ENCODE measurements at places on chromosomes 12 and 14.

DNA sequence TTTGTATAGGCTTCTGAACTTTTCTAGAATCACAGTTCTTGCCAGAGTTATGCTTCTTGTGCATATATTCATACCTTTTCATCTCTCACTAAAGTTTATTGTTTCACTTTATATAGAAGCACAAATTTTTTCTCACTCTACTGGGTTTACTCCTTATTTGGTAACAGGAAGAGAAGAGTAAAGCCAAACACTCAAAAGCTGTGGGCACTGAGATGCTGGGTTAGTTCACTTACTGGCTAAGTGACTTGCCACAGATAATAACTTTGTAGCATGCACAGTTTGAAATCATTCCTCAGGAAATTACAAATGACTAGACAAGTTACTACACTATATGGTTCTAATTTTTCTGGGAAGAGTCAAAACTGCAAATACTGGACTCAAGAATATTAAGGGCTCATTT, 7.8 kb downstream of the HIGD1C start:
- no peak for DNase-seq

- DNase-seq, result no peak
These were observed 339.6 kb upstream of the TBX3 start for GRCh38 chr12:115023279-115024265.

DNA sequence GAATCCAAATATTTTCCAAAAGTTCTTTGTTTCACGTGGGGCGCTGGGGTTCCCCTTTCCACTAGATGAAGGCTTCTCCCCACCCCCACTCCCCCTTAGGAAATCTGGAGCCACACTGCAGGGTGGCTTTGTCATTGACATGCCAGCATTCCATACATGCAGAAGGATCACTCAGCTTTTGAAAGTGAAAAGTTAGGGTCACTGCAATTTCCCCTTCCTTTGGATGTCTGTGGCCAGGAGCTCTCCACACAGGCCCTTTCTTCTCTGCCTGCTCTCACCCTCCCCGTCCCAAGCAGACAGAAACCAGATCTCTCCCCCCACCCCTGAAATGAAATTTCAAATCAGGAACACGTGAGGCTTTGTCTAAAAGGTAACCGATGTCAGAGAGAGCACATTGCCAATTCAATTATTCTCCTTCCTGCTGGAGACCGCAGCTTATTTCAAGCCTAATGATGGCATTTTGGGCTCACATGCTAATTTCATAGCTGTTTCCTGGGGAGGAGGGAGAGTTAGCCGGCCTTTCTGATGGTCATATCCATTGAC, 153.9 kb upstream of the RFLNA start:
- no peak for DNase-seq

GRCh38 chr14:34741840-34742239, 27.4 kb upstream of the CFL2 start:
- DNase-seq, result no peak

DNA sequence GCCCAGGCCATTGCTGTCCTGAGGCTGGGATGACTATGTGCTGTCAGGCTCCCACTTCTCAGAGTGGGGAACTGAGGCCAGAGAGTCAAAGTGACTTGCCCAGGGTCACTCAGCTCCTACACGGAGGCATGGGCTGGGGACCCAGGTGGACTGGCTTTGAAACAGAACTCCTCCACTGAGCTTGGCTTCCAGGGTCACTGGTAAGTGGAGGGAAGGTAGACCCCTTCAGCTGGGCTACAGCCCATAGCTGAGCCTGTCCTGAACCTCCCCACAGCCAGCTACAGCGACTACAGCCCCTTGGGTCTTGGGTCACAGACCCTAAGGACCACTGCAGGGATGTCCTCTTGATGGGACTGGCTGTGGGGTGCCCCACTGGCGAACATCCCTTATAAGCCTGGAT, 40.3 kb upstream of the TRAF3 start:
- no peak for DNase-seq

- no peak for DNase-seq
These were observed at the start of gene RDH16 for GRCh38 chr12:56957229-56958052. RDH16 (minus strand) TSS chr12:56957608; CDS start chr12:56957462, 146 bp downstream.

DNA sequence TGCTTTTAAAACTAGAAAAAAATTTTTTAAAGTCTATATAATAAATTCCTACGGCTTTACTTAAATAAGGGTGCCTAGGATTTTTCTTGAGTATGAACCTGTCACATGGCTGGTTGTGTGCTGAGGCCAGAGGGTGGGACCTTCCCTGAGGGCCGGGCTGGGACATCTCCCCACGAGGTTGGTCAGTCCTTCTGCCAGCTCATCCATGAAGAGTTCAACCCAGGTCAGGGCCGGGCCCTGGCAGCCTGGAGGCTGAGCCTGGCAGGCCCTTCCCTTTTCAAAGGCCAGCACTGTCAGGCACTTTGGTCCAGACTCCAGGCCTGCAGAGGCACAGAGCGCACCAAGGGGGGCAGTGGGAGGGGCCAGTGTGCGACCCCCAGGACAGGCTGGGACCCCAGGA, 31.7 kb downstream of the TNFAIP2 start:
- DNase-seq, result peak; percentile 77

DNA sequence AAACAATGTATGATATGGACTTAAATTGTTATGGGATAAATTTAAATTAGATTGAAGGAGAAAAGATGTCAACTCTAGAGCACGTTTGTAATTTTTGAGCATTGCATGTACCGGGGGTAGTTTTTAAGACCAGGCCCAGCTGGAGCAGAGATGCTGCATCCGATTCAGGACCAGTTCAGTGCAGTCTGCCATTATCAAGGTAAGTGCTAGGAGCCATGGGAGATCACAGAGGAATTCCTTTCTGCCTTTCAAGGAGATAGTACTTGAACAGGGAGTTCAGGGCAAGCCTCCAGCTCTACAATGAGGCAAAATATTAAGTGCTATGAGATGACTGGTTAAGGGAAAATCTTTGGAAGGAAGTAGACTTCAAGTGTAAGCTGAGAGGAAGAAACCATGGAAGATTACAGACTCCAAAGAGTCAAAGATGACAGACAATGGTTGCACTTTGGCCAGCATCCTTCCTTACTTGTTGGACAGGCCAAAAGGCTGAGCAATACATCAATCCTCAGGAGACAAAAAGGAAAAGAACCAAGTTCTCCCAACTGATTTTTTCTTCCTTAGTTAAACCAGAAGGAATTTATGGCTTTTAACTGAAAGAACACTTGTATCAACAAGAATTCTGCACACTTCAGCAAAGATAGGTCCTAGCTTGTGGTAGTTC, 113.2 kb upstream of the HIF1A start:
- DNase-seq, result no peak

- peak; percentile 67 for DNase-seq
These were observed 167.2 kb upstream of the GSC start for GRCh38 chr14:94936901-94937685.

GRCh38 chr12:11787933-11788849, 138.7 kb downstream of the ETV6 start:
- DNase-seq, result no peak

DNA sequence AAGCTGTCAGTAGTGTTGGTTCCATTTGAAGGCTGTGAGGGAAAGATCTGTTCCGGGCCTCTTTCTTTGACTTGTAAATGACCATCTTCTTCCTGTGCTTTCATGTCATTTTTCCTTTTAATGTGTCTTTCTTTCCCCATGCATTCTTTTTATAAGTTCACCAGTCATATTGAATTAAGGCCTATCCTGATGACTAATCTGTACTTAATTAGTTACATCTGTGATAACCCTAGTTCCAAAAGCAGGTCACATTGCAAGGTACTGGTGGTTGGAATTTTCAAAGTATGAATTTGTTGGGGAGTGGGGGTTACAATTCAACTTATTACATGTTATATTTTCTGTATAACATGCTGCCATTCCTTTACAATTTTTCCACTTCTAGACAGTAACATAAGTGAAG, 1642.1 kb upstream of the FLRT2 start:
- no peak for DNase-seq

- peak; percentile 37 for DNase-seq
These were observed 44.1 kb downstream of the FAM222A start for GRCh38 chr12:109757671-109758265.

- DNase-seq, result no peak
These were observed 38.7 kb downstream of the SETD3 start for GRCh38 chr14:99441918-99442317.

DNA sequence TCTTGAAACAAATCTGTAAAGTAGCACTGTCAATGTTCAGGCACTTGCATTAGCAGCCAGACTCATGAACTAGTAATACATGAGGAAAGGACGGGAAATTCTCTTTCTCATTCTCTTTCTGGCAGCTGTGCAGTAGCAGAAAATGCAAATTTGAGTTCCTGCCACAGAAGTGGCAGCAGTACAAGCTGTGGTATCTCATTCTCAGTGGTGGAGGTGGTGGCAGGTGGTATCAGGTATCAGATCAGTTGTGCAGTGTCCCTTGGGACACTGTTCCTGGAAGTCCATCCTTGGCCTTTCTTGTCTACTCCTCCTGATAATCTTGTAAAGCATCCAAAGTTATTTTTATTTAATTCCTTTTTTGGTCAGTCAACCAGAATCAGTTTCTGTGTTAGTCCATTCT, 103.0 kb downstream of the C12orf42 start:
- no peak for DNase-seq

- no peak for DNase-seq
These were observed 83.6 kb downstream of the NOS1 start for GRCh38 chr12:117277875-117278274.

DNA sequence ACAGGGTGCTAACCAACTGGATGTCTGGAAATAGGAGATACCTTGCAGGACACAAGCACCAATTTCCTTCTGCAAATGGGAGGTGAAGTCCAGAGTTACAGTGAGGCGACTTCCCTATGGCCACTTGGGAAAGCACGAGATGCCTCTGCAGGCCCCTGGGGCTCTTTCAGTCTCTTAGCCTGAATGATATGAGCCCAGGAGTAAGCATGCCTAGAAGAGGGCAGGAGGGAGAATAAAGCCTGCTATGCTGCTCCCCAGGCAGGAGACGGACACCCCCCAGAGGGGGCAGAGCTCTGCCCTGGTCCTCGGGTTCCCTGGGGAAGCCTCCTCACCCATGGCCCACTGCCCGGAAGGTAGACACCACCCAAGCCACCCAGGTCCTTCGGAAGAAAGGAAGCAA, 105.1 kb downstream of the GCH1 start:
- DNase-seq, result no peak

DNA sequence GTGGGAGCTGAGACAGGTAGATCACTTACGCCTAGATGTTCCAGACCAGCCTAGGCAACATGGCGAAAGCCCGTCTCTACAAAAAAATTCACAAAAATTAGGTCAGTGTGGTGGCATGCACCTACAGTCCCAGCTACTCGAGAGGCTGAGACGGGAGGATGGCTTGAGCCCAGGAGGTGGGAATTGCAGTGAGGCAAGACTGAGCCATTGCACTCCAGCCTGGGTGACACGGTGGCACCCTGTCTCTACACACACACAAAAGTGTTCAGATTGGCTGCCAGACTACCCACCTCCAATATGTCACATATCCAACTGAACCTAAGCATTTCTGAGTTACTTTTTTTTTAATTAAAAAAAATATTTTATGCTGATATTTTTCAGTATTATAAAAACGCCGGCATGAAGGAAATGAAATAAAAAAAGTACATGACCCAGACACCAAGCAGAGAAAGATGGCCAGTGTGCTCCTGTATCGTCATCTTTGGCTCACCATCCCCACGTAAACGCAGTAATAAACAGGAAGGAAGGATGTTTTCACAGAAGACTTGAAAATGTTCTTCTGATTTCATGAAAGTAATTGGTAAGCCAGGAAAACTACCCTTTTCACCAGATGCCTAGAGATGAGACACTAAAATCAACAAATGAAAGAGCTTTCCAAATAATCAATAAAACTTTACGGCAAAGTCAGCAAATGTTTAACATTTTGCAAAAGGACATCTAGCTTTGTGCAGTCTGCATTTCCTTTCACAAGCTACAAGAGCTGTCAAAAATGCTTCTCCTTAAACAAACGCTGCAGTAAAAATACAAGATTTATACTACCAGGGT, 26.4 kb downstream of the CDC42BPB start:
- DNase-seq, result no peak

All from sciatic nerve (tissue), 2 donors.